ENCODE measurements at places on chromosomes 11 and 22. TPM values are rescaled to one million over a fixed set of nuclear protein-coding genes. Genes with fewer than 3 reads are reported as not detected.

DNA sequence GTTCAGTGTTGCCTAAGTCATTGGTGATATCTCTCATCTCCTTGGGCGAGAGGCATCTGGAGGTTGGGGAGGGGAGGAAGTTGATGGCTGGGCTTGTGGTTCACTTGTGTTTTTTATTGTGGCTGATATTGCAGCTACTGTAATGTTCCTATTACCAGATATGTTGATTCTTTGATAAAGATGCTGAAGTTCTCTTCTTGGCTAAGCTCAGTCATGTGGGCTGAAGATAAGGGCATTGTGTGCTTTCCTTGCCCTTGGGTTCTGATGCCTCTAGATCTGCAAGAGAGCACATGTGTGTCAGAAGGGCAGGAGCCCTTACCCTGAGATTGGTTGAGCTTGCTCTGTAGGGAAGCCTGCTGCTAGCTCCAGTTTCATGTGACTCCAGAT, 12.0 kb downstream of the STX3 start:
- H3K27me3 ChIP-seq = no peaks in the 10 kb centered on the region
- DNase-seq = no peak
- no peak overlapping the region for H3K27ac ChIP-seq

DNA sequence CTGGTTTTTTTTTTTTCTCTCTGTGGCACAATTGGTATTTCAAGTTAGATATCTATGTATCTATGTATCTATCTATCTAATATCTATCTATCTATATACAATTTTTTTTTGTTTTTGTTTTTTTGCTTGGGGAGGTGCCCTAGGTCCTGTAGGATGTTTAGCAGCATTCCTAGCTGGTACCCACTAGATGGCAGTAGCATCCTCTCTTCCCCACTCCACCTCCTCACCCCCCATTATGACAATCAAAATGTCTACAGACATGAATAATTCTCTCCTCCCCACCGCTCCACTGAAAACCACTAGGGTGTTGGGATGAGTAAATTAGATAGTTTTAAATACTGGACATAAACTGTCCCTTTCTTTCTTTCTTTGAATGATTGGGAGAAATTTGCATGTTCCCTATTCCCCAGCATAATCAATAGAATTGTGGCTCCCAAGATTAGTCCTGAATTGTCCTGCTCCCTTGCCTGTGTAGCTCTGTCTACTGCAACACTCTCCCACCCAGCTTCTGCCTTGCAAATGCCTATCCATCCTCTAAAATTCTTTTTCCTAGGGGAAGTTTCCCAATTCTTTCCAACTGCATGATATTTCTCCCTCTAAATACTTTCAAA, 1152.4 kb downstream of the LRRC4C start:
- H3K4me3 ChIP-seq = no peak overlapping the region
- no peaks in the 10 kb centered on the region for H3K4me1 ChIP-seq
- no peaks in the 10 kb centered on the region for H3K27me3 ChIP-seq
- DNase-seq = no peak

- H3K27ac ChIP-seq = no peak overlapping the region
- no peak overlapping the region for H3K4me3 ChIP-seq
These were observed 84.7 kb downstream of the TTC28 start for GRCh38 chr22:28594797-28595462.

DNA sequence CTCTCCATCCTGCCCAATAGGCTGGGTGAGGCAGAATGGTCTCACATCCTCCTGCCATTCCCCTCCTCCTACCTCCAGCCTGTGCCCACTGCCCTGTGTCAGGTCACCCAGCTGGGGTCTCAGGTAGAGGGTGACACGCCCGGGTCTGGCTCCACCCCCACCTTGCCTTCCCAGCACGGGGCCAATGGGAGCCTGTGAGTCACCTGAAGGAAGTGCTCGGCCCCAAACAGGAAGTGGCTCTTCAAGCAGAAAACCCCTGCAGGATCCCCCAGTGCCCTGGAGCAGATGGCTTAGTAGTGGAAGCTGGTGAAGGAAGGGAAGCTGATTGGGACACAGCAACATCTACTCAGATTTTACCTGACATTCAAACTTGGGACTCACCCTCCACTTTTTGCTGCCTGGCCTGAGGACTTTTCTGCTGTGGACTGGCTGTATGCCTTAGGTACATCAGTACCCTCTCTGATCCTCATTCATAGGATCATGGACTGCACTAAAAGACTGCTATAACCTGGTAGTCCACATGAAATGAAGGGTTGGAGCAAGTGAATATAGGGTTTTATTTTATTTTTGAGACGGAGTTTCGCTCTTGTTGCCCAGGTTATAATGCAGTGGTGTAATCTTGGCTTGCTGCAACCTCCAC, 33.4 kb downstream of the GDPD5 start:
- no peaks in the 10 kb centered on the region for H3K27me3 ChIP-seq
- DNase-seq = no peak
- H3K4me1 ChIP-seq = peaks cover 2% of the 10 kb centered on the region
- no peak overlapping the region for H3K4me3 ChIP-seq
- no peak overlapping the region for H3K27ac ChIP-seq

DNA sequence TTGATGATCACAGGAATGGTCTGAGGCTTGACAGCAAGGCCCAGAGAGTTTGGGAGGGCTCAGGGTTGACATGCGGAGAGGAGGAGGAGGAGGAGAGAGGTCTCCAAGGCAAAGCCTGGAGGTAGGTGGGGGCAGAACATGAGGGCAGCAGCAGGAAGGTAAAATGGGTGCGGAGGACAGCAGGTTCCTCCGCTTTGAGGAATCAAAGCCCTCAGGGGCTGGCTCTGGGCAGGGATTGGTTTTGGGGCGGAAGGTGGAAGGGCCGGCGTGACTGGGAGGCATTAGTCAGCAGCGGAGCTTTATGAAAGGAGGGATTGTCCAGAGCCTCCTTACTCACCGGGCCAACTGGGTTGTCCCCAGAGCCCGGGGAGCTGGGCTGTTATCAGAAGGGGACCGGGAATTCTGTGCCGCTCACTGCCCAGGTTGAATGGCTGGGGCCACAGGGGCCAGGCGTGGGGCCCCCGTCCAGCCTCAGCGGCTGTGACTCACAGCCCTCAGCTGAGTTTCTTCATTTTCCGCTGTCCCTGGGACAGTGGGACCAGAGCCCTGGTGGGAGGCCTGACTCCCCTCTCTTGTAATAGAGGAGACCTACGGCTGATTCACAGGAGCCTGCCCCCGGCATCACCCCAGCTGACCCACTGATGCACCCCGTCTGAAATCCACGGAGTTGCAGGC, 36.2 kb downstream of the LIF start:
- no peaks in the 10 kb centered on the region for H3K27me3 ChIP-seq
- no peak overlapping the region for H3K27ac ChIP-seq
- no peak overlapping the region for H3K4me3 ChIP-seq
- peak; percentile 54 for DNase-seq
- no peaks in the 10 kb centered on the region for H3K36me3 ChIP-seq

- H3K4me1 ChIP-seq = peaks cover 43% of the 10 kb centered on the region
- DNase-seq = no peak
- H3K27me3 ChIP-seq = no peaks in the 10 kb centered on the region
- peaks cover 77% of the 10 kb centered on the region for H3K36me3 ChIP-seq
These were observed 17.8 kb downstream of the CD59 start for GRCh38 chr11:33718440-33718839.

- no peaks in the 10 kb centered on the region for H3K27me3 ChIP-seq
- H3K27ac ChIP-seq = no peak overlapping the region
- H3K4me3 ChIP-seq = no peak overlapping the region
- H3K36me3 ChIP-seq = no peaks in the 10 kb centered on the region
These were observed 45.3 kb upstream of the CCDC34 start for GRCh38 chr11:27408246-27408800.

GRCh38 chr11:12133547-12134235, 23.3 kb downstream of the MICAL2 start:
- H3K36me3 ChIP-seq = no peaks in the 10 kb centered on the region
- no peak overlapping the region for H3K4me3 ChIP-seq
- no peaks in the 10 kb centered on the region for H3K27me3 ChIP-seq
- H3K27ac ChIP-seq = no peak overlapping the region

DNA sequence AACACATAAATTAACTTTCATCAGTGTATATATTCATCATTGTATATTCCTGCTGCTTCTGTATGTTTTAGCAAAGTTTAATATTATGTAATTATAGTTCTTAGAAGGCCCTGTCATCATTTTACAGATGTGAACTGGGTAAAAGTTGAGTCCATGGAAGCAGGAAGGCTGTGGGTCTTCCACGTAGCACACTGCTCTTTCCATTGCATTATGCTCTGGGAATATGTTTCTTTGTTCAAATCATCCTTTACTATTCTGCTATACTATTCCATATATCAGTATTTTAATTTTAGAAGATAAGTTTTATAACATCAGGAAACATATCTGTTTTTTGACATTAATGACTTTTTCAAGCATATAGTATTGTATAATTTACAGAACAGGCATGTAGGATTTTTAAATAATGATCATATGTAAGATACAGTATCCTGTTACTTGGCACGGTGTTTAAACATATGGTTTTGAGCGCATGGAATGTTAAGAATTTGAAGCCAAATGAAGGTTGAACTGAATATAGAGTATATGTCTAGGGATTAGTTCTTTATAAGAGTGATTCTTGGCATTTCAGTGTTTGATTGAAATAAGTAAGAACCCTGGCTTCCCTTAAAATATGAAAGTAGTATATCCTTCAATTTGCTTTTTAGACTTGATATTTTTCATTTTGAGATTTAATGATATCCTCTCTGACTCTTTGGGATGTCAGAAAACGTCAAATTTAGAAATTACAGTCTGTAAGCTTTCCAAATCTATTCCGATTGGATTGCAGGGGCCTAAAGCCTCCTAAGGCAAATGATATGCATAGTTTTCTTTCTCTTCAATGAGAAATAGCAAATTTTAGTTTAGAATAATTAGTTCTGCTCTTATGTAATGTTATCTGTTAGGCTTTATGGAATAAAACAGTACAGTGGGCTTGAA, 8.6 kb downstream of the CCDC81 start:
- no peak overlapping the region for H3K27ac ChIP-seq
- no peak for DNase-seq
- no peaks in the 10 kb centered on the region for H3K27me3 ChIP-seq
- no peak overlapping the region for H3K4me3 ChIP-seq

DNA sequence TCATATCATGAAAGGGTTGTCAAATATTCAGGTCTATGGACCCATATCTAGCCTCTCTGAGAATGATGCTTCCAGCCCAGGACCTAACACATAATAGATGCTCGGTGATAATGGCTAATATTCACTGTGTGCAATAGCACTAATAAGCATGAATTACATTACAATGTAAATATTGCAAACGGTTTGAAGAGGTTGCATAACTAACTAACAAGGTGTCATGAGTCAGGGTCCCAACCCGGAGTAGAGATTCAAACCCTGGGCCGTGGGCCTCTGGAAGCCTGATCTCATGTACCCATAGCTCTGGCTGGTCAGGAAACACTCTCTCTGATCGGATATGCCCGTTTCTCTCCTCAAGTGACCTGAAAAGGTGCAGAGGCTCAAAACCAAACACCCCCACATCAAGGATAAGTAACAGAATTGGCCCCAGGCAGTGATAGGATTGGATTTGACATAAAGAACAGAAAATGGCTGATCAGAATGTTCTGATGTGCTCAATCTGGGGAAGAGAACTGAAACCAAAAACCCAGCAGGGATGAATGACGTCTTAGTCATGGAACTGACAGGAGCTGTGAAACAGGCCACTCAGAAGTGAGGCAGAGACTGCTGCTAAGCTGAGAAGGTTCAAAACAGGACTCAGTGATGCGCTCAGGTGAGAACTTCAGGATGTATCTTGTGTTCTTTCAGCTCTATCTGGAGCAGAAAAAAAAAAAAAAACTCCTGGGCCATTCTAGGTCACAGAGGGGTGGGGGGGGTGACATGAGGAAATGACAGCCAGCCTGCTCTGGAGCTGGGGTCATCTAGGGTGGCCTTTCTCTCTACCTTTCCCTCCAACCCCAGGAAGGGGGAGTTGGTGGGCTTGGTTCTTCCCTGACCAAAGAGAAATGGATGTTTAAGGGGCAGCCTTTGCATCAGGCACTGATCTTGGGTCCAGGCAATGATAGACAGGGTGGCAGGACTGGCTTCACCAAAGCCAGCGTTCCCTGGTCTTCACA, 6.6 kb upstream of the KCTD17 start:
- H3K4me1 ChIP-seq = no peaks in the 10 kb centered on the region
- H3K4me3 ChIP-seq = no peak overlapping the region
- no peak for DNase-seq
- H3K36me3 ChIP-seq = no peaks in the 10 kb centered on the region
- no peaks in the 10 kb centered on the region for H3K27me3 ChIP-seq

DNA sequence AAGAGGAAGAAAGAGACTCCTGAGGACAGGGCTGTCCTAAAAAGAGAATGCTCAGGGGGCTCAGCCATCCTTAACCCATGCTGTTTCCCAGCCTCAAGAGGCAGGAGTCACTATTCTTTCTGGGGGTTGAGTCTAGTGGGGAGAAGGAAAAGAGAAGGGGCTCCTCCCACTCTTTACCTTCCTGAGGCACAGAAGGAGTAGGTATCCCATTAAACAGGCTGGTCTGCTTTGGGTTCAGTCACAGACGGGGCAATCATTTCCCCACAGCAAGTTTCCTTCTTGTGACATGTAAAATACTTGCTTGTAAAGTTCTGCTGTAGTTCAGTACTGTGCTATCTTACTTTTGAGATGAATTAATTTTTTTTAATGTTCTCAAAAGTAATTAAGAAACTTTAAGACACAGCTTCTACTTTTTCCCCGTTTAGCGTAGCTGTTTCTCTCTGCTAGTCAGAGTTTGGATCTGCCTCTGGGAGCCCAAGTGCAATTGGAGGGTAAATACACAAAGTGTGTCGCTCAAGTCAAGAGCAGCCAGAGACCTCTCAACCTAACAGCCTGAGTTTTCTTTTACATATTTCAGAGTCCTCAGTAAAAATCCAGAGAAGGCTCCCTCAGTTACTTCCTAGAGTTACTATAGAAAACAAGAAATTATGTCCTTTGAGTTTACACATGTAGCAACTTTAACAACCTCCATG, 15.0 kb downstream of the OR8A1 start:
- no peak overlapping the region for H3K4me3 ChIP-seq
- no peak overlapping the region for H3K27ac ChIP-seq
- DNase-seq = no peak
- H3K36me3 ChIP-seq = no peaks in the 10 kb centered on the region
- H3K4me1 ChIP-seq = no peaks in the 10 kb centered on the region

DNA sequence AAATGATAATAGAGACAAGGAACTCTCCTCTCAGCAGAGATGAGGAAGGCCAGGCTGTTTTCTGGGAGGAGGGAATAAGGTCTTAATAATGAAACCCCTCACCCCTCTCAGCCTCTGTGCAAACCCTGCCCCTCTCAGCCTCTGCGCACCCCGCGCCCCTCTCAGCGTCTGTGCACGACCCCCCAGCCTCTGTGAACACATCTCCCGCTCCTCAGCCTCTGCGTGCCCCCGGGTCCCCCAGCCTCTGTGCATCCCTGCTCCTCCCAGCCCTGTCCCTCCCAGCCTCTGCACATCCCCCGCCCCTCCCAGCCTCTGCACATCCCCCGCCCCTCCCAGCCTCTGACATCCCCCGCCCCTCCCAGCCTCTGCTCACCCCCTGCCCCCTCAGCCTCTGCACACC, 837.8 kb downstream of the TBC1D22A start:
- no peak overlapping the region for H3K27ac ChIP-seq
- H3K36me3 ChIP-seq = no peaks in the 10 kb centered on the region
- peak; percentile 36 for DNase-seq

The RBMXL2 gene
- not detected for total RNA-seq

The CASP1 gene
- total RNA-seq = 106 TPM

The MAPK8IP1 gene
- total RNA-seq = 6.4 TPM

The OR51B2 gene
- total RNA-seq = not detected

The UPB1 gene
- total RNA-seq = 1.5 TPM

The PAMR1 gene
- 12.4 TPM for total RNA-seq

The CHEK2 gene
- 9.2 TPM for total RNA-seq

The PDGFB gene
- total RNA-seq = 29.8 TPM

The OR5A1 gene
- total RNA-seq = not detected

The FAT3 gene
- total RNA-seq = 6.9 TPM
